Astrocyte of the spinal cord (primary cell): ENCODE measurements at places on chromosomes 3 and 15.

GRCh38 chr3:70519026-70519425, 206.6 kb upstream of the MDFIC2 start:
- DNase-seq = no peak

- DNase-seq = peak; percentile 56
Observed at GRCh38 chr3:152556731-152557254, 278.1 kb upstream of the P2RY1 start.

DNA sequence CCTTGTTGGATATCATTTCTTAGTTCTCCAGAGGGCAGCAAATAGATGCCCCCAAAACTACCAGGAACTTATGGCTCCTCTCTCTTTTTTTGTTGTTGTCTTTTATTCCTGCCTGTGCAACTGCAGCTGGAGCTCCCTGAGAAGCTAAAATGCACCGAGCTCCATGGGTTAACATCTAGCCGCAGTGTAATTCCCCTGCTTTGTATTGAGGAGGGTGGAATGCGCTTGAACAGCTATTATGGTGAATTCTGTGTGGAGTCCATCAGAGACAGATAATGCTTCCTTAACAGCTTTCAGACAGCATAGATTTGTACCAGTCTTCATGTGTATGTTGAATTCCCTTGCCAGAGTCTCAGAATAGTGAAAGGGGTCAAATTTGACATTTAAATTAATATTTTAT, 475.2 kb upstream of the FRG2C start:
- DNase-seq = no peak

GRCh38 chr15:101128221-101129015, 123.4 kb downstream of the CHSY1 start:
- peak; percentile 93 for DNase-seq

DNA sequence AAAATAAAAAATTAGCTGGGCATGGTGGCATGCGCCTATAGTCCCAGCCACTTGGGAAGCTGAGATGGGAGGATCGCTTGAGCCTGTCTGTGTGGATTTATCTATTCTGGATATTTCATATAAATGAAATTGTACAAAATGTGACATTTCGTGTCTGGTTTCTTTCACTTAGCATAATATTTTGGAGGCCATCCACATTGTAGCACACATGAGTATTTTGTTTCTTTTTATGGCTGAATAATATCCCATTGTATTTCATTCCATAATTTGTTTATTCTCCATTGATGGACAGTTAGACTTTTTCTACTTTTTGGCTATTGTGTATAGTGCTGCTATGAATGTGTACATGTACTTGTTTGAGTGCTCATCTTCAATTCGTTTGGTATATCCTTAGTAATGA, 52.9 kb upstream of the DYNC1LI1 start:
- DNase-seq = no peak

GRCh38 chr15:29554531-29554930, 267.7 kb downstream of the TJP1 start:
- no peak for DNase-seq

DNA sequence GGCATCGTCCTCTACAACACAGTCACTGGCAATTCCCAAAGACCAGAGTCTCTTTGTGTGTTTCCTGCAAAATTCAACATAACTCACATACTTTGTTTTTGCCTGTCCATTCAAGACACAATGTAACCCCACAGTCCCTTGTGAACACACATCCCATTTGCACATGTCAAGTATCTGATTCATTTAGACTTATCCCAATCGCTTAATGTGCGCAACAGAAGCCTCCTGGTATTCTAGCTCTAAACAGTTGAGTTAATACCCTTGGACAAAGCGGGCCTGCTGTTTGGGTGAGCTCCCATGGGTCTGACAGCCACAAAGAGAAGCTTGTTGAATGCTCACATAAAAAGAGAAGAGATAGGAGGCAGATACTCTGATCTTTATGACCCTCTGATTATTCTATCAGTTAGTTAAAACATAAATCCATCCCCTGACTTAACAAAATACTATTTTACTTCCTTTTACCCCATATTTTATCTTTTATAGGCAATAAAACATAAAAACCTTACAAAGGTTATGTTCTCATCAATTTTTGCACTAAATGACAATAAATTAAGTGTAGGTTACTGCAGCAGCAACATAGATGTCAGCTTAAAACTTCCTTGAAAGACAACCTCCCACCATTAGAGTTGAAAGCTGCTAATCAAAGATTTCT, 79.4 kb downstream of the ANXA2 start:
- no peak for DNase-seq

DNA sequence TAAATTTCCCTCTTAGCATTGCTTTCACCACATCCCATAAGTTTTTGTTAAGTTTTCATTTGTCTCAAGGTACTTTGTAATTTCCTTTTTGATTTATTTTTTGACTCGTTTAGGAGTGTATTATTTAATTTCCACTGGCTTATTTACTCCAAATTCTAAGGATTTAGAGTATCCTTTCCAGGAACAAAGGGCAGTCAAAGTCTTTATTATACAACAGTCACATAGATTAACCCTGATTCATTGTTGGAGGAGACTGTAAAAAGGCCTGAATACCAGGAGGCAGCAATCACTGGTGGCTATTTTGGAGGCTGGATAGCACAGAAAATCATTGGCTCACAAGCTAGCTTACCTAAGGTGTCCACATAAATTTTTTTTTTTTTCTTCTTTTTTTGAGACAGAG, 39.9 kb downstream of the OIP5 start:
- DNase-seq = no peak

DNA sequence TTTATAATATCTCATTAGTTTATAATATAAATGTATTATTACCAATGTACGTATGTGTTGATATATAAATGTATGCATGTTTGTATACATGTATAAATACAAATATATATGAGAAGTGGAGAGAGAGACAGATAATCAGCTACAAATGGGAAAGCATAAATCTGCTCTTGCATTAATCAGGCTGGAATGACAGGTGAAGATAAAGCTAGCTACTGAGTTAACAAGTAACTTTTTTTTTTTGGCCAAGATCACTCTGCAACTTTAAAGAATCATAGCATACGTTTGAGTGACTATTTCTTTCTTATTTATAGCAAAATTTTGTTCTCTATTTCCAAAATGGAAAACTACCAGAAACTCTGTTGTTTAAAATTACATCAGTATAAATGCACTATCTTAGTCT, 422.8 kb downstream of the SI start:
- no peak for DNase-seq

DNA sequence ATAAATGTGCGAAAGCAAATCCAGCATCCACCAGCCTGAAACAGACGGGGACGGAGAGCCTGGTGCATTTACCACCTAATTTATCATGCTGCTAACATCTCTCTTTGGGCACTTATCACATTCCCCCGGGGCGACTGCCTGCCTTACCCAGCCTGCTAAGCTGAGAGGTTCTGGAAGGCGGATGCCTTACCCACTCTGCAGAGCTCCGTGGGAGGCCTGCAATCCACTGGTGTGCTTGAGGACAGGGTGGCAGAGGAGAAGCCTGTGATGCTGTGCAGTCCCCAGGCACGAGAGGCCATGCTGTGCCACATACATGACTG, 25.5 kb downstream of the MGLL start:
- DNase-seq = no peak

GRCh38 chr3:4493941-4494894, 1.1 kb downstream of the ITPR1 start:
- peak; percentile 22 for DNase-seq

GRCh38 chr3:151766454-151766853, 32.7 kb downstream of the AADACL2 start:
- DNase-seq = peak; percentile 12

- DNase-seq = no peak
Observed at GRCh38 chr15:25329696-25330095, 109.1 kb downstream of the UBE3A start.

GRCh38 chr15:38320866-38321265, 68.2 kb downstream of the SPRED1 start:
- no peak for DNase-seq

- no peak for DNase-seq
Observed at GRCh38 chr15:86743283-86743903, 663.7 kb downstream of the AGBL1 start.

DNA sequence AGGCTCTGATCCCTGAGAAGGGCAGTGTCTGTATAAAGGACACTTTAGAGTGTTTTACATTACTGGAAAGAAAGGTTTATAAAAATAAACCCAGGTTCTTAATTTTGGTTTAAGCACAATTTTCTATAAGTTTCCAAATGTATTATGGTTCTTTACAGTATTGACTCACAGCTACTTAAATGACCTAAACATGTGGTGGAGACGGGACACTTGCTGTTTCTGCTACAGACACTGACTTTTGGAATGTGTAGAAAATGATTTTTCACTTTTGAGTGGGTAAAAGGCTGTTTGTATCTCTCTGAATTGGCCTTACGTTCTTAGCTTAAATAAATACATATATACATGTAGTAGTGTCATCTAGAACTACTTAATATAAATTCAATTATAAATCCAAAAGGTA, 55.4 kb downstream of the SNRK start:
- no peak for DNase-seq

DNA sequence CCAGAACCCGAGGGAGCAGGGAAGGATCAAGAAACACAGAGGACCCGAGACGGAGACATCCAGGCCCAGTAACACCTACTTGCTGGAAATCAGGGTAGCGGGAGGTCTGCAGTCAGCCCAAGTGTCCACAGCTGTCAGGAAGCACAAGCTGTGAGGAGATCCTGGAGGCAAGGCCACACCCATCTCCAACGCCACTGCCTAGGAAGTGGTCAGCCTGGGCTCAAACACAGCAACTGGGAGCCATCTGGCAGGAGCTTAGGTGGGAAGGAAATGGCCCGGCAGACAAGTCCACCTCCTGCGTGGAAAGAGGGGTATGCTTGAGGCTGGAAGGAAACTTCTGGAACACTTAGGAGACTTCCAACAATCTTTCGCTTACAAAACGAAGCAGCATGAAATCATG, 407.1 kb downstream of the VPS13C start:
- peak; percentile 55 for DNase-seq

- DNase-seq = no peak
Observed at GRCh38 chr3:184351511-184352148, 9.8 kb downstream of the CLCN2 start.

DNA sequence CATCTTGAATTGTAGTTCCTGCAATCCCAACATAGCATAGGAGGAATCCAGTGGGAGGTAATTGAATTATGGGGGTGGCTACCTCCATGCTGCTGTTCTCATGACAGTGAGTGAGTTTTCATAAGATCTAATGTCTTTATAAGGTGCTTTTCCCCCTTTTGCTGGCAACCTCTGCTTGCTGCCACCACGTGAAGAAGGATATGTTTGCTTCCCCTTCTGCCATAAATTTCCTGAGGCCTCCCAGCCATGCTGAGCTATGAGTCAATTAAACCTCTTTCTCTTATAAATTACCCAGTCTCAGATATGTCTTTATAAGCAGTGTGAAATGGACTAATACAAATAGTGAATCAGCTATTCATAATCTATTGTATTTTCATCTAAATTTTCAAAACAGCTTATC, 537.3 kb downstream of the EPHA3 start:
- no peak for DNase-seq

DNA sequence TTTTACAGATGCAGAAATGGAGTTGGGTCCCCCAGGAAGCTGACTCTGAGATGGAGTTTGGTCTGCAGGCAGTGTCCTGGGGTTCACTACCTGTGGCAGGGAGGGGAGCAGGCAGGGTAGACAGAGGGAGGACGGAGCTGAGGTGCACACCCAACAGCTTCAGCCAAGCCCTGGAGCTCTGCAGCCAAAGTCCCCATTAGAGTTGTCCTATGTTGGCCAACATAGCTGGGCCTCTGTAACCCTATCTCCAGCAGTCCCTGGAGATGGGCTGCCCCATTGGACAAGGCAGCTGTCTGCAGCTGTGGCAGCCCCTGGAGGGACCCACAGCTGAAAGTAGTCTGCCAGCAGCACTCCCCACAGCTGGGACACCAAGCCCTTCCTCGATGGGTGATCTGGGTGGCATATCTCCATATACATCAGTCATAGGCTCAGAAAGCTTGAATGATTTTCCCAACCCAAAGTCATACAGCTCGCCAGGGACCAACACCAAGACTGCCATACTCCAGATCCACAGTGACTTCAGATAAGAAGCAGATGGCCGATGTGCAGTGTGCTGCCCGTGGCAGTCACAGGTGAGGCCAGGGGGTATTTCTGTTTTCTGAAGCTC, 31.9 kb downstream of the STARD5 start:
- DNase-seq = no peak

- no peak for DNase-seq
Observed at GRCh38 chr3:118269537-118270125, 765.0 kb downstream of the IGSF11 start.
